ENCODE measurements at places on chromosomes 5 and 9.

GRCh38 chr9:77015327-77016048 is 4.0 kb upstream of the FOXB2 start:
- DNase-seq: peak; percentile 23

DNA sequence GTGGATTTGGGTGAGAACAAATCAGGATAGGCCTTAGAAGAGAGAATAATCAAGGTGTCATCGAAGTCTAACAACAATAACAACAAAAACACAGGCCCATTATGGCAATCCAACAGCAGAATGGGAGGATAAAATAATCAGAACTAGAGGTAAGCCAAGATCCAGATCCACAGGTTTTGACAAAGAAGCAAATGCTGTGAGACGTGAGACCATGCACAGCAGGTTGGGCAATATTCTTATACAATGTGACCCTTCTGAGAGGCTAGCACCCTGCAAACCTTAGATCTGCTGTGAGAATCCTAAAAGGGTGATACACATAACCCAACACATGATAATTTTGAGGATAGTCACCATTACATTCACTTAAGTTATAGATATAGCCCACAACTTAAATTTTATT is 352.9 kb downstream of the CDH10 start:
- no peak for DNase-seq

GRCh38 chr5:12095808-12096281 is 191.6 kb upstream of the CTNND2 start:
- DNase-seq: no peak

- DNase-seq: no peak
These were observed 276.0 kb upstream of the DMRT1 start for GRCh38 chr9:565528-565927.

DNA sequence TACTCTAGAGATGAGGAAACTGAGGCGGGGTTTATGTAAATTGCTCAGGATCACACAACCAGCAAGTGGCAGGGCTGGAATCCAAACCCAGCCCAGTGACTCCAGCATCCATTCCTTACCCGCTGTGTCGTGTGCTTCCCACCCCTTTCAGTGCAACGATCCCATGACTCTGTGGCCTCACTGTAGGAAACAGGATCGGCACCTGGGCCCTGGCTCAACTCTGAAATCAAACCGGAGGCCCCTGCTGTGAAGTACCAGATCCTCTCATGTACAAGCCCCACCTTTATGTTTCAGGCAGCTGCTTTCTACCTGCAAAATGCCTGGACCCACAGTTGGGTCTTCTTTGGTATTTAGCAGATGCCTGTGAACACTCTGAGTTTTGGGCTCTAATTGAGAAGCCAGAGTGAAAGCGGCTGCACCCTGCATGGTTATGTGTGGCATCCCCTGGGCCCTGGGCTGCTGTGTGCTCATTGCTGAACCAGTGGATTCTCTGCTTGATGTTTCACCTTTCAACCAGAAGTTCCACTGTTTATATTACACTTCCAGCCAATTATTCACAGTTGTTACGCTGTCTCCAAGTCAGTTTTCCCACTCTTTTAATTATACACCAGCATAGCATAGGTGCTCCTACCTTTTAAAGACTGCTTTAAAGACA is 36.7 kb downstream of the ABLIM3 start:
- DNase-seq: no peak

DNA sequence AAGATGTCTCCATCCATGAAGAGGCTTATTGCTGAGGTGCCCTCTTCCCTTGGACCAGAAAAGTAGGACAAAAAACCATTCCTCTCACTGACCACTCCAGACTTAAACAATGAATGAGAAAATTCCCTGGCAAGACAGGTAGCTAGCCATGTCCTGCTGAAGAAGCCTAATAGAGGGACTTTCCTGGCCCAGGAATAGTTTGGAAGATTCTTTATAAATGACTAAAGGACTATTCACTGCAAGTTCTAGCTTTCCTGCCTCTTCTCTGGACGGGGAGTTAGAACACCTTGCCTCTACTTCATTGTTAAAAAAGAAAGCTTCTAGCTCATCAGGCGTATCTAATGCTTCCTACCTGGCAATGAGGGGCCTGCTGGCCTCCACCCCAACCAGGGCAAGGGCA is 153.6 kb downstream of the NR3C1 start:
- DNase-seq: no peak

DNA sequence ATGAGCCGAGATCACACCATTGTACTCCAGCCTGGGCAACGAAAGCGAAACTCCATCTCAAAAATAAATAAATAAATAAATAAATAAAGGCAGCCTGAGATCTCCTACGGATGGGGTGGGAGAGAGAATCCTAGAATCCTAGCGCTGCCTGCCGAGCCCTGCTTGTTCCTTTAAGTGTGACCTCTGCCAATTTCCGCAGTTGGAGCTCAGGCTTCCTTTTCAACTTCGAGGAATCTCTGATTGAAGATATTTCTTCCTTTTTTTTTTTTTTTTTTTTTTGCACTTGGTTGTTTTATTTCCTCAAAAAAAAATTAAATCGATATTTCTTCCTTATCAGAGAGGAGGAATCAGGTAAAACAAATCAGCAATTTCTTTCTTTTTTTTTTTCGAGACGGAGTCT is 27.3 kb upstream of the MATR3 start:
- no peak for DNase-seq

DNA sequence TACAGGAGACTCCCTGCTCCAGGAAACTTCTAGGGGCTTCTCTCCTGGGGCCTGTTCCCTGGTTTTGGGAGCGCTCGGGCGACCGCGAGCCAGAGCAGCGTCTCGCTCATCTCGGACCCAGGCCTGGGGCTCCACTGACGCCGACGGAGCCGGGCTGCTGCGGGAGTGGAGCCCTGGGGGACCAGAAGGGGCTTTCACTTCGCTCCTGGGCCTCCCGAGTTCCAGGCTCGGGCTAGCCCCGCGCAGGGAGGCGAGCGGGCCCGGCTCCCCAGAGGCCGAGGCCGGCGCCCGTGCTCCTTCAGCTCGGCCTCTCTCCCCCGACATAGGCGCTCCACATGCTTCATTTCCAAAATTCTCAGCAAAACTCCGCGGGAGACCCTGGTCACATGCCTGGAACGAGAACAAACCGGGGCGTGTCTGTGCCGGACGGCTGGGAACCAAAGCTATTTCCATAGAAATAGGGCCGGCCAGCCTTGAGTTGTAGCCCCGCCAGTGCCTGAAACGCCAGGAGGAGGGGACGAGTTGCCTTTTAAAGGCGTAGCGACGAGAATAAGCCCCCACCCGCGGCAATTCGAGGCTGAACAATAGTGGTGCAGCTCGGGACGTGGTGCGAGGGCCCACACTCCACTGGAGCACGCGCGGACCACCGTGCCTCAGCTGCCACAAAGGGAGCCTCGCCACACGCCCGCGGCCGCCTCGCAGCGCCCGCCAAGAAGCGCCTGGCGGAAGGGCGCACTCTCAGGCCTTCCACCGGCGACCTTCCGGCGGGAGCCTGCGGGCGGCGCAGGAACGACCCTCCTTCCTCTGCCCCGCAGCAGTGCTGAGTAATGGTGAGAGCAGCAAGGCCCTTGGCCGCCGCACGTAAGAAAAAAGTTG is 1.1 kb upstream of the G3BP1 start:
- DNase-seq: peak; percentile 75

DNA sequence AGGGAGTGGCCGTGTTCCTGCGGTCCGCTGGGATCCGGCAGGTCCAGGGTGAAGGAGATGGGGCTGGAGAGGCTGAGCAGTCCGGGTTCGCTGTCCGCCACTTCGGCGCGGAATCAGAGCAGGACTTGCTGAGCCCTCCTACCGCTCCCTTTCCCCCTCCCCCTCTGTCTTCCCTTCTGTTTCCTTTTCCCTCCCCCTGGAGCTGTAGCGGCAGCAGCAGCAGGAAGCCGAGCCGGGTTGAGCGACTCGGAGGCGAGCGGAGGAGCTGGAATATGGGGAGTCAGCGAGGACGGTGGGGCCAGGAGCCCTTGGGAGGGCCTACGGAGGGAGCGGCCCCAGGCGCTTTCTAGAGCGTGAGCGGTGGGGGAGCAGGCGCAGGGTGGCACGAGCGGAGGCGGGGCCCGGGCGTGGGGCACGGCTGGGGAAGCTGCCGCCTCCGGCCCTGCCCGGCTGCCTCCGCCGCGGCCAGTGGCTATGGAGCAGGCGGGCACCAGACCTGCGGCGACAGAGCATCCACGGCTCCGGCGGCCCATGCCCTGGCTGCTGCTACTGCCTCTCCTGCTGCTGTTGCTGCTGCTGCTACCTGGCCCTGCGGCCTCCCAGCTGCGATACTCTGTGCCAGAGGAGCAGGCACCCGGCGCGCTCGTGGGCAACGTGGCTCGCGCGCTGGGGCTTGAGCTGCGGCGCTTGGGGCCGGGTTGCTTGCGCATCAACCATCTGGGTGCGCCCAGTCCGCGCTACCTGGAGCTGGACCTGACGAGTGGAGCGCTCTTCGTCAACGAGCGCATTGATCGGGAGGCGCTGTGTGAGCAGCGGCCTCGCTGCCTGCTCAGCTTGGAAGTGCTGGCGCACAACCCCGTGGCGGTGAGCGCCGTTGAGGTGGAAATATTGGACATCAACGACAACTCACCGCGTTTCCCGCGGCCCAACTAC is at the start of gene PCDHAC2:
TSS of gene PCDHAC2 (plus strand) at position 184 of the 933 bp plus-strand sequence. CDS start at position 475, 291 bp downstream.
- peak; percentile 54 for DNase-seq

GRCh38 chr5:32500181-32500580 is 55.6 kb upstream of the ZFR start:
- peak; percentile 85 for DNase-seq

DNA sequence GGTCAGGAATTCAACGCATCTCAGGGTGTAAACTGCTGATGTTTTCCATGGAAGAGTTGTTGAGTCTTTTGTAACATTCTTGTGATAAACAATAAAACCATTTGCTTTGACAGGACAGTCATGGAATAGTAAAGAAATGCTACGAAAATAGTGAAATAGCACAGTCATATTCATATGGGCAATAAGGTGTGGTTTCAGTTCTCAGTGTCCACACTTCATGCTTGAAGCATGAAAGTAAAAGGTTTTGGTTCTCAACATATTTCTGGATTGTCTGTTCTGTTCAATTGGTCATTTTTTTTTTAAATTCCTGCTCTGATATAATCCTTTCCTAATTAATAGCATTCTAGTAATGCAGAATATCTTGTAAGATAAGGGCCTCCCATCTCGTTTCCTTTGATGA is 467.6 kb upstream of the ZNF608 start:
- no peak for DNase-seq

GRCh38 chr5:110377943-110378342 is 348.5 kb downstream of the TMEM232 start:
- DNase-seq: no peak

GRCh38 chr9:113872485-113873143 is 3.5 kb upstream of the ZNF618 start:
- no peak for DNase-seq

GRCh38 chr5:38634568-38635369 is 78.3 kb upstream of the LIFR start:
- no peak for DNase-seq

- no peak for DNase-seq
These were observed 158.7 kb downstream of the NMUR2 start for GRCh38 chr5:152246401-152246800.

DNA sequence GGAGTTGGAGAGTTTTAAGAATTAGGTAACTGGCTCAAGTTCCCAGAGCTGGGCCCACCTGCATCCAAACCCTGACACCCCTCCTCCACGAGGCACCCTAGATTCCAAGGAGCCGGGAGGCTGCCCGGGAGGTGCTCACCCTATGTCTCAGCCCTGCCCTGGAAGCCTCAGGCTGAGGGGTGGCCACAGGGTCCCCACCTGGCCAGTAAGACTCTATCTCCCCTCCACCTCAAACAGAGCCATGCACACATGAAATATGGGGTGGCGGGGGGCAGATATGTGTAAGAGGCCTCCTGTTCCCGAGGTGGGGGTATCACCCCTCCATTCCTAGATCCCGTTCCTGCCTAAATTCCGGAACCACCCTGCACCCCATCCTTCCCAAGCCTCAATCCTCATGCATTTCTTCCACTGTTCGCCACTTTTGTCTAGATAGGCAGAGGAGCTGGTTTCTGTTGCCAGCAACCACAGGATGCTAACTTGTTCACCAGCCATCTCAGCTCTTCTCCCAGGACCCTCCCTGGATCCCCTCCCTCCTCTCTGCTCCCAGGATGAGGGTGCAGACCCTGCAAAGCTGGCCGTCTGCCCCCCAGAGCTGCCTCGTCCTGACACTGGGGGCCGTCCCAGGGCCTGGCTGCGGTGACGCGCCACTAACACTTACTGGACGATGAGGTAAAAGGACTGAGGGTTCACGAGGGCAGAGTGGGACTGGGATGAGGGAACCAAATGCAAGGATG is 44.1 kb downstream of the COL23A1 start:
- no peak for DNase-seq

DNA sequence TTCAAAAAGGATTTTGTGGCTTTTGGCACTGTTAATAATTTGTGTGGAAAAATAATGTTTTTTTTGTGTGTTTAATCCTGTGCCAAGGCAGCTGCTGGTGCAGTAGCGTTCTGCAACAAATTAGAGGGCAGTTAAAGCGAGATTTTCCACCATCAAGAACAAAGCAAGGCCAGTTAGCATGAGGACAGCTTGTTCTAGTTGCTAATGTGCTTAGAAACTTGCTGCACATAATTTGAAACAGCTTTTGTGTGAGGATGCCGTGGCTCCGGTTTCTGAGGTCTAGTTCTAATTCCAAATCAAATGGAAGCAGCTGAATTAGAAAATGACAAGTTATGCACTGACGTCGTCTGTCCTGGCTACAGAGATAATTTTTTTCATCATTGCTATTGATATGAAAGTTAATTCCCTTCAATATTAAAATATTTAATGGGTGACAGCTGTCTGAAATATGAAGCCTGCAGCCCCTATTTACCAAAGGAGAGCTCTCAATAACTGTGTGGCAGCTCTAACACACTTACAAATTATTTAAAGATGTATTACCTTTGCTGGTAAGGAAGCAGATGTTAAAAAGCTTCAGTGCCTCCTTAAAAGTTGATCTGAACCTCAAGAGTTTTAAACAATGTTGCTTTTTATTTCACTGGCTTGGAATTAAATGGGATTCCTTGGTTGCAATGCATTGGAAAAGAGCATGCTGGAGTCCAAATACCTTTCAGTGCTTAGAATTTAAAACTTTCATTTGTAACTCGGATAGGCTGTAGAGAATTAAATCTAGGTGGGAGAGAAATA is 128.6 kb downstream of the SPATA31D1 start:
- DNase-seq: no peak

DNA sequence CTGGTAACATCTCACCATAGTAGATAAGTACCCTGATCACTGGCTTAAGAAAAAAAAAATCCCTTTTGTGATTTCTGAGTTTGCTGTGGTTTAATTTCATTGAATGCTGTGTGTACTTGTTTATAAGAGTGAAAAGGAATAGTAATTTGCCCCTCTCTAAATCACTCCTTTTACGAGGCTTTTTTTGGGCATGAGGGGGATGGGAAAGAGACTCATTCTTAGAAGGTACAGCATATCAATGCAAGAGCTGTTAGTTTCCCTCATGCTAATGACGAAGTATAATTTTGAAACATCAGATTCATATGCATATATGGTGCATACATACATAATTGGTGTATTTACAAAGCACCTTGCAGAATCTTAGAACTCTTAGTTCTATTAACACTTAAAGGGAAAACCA is 2.4 kb upstream of the SLC44A1 start:
- no peak for DNase-seq

GRCh38 chr5:153670101-153670500 is 179.6 kb downstream of the GRIA1 start:
- no peak for DNase-seq

GRCh38 chr5:123696921-123697341 is 185.0 kb downstream of the CSNK1G3 start:
- no peak for DNase-seq

Data from NCI-H526 (cell line).